DMS153 (cell line): ENCODE measurements at places on chromosomes 2 and 18.
A peak's percentile ranks its signal among the peaks of the same experiment; 100 is the strongest.

DNA sequence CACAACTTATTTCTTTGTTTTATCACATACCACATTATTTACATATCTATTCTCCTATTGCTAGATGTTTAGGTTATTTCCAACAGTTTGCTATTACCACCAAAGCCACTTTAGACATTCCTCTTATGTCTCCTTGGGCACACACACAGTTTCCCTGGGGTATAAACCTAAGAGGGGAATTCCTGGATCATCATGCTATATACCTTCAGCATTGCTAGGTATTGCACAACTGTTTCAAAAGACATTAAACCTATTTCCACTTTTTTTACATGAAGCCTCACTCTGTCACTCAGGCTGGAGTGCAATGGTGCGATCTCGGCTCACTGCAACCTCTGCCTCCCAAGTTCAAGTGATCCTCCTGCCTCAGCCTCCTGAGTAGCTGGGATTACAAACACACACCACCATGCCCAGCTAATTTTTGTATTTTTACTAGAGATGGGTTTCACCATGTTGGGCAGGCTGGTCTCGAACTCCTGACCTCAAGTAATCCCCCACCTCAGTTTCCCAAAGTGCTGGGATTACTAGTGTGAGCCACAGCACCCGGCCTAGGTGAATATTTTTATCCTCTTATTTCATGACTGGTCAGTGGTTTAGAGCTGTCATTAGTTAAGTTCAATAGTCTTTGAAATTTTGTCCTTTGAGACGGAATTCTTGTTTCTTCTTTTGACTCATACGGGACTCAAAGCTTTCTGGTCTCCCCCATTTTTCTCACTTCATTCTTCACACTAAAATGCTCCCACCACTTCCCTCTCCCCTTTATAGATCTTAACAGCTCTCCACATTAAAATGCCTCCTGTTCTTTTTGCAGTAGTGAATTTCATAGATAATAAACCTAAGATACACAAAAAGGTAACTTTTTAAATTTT lies 30.3 kb downstream of the SULT1C4 start:
- no peak for DNase-seq

GRCh38 chr2:186576614-186577013 lies 13.2 kb upstream of the ITGAV start:
- no peak for DNase-seq

- no peak for DNase-seq
These were observed 158.1 kb downstream of the DDX1 start for GRCh38 chr2:15749460-15750432.

DNA sequence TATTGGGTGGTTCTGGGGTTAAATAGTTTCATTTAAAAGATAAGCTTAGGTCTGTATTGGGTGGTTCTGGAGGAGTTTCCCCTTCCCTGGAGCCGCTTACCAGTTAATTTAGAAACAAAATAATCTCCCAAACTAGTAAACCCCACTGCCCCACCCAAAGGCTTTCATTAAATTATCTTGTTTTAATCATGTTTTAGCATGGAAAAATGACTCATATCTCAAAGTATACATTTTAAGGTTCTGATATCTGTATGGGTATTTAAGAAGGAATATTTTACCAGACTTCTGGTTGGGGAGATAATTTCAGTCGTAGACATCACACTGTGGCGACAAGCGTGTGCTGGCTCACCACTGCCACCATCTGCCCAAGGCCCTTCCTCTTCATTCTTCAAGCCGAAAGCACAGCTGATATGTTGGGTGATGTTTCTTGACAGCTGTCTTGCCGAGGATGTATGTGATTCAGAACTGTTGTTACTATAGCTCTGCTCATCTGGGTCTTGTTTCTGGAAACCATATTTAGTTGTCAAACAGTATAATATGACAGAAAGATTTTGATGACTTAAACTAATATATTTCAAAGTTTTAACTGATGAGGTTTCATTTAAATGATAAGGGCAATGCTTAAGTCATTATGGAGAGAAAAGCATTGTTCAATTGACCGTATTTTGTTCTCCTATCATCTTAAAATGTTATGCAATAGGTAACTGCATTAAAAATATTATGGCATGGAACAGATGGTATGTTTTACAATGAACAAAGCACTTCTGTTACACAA lies 5.1 kb downstream of the FIGLA start:
- DNase-seq = peak; percentile 7

DNA sequence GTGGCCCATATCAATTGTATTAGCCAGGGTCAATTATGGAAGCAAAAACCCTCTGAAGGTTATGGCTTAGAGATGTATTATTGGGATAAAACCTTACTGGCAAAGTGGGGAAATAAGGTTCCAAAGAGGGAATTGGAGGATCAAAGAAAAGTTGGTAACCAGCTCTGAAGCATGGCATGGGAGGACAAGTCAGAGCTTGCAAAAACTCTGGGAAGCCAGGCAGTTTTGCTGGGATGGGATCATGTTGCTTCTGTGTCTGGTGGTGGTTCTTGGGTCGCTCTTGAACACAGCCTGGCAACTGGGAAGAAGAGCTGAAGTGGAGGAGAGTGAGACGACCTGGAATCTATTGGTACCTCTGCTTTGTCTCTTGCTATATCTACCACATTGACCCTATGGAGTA lies 162.6 kb downstream of the PMAIP1 start:
- no peak for DNase-seq

DNA sequence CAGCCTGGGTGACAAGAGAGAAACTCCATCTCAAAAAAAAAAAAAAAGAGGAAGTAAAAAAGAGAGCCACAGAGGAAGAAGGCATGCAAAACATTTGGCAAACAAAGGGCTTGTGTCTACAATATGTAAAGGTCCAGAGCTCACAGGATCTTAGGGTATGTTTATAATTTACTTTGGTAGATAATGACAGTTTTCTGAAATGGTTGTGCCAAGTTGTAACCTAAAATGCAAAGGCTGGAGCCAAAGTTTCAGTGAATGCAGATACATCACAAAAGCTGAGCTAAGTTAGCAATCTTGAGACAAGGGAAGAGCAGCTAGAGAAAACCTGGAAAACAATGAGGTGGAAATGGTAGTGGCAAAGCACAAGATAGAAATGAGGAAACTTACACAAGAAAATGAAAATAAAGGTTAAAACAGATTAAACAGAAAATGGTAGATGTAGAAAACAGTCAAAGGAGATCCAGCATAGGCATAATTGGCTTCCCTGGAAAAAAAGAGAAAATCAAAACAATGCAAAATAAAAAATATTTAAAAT lies 77.5 kb upstream of the HK2 start:
- no peak for DNase-seq

DNA sequence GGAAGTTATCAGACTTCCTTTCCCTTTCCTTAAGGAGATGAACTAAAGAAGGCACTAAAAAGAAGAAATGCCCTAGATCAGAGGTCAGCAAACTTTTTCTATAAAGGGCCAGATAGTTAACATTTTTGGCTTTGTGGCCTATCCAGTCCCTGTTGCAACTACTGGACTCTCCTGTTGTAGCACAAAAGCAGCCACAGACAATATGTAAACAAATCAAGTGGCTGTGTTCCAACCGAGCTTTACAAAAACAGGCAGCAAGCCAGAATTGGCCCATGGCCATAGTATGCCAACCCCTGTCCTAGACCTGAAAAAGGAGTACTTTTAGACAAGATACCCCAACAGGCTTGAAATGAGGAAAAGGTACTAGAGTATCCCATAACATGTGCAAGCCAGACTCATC lies 10.9 kb downstream of the NHEJ1 start:
- peak; percentile 8 for DNase-seq

DNA sequence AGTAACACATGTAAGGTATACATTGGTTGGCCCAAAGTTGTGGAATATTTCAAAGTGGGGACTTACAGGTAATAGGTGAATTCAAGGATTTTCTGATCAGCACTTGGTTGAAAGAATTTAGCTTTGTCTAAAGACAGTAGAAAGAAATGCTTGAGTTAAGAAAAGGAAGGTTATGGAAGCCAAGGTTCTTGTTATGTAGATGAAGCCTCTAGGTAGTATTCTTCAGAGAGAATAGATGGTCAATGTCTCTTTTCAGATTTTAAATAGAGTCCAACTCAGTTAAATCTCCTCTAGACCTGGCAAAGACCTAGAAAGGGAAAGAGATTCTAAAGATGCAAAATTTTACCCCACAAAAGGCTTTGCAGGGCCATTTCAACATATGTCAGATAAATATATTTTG lies 157.4 kb downstream of the ANKRD30B start:
- no peak for DNase-seq

DNA sequence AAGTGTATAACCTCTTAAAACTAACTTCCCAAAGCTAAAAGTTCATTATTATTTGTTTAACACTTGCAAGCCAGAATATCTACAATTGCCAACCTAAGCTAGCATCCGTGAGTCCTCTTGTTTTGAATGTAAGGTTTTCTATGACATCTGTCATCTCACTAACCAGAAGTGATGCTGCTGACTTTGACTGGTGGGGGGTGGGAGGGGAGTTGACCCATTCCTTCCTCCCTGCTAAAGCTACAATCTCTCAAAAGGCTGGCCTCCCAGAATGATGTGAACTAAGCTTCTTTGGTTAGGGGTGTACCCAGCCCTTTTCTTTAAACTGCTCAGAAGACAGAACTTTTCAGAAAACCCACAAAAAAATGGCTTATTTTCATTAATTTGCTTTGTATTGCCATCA lies 280.6 kb downstream of the ZEB2 start:
- no peak for DNase-seq

- no peak for DNase-seq
These were observed 160.2 kb downstream of the TAF4B start for GRCh38 chr18:26386441-26386840.

DNA sequence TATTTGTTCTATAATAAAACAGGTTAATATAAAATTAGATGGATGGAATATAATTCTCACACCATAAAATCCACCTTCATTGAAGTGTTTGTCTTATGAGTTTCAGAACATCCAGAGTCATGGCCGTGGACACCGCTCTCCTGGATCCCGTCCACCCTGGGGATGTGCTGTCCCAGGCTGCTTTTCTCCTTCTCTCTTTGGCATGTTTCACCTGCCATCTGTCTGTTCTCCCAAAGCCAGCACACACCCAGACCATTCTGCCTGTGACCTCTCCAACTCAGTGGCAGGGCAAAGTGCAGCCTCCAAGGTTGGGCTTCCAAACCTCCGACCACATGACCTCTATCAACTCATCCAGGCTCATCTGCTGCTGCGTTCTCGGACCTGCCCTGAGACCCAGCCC lies 104.7 kb downstream of the MYT1L start:
- DNase-seq = no peak

- peak; percentile 25 for DNase-seq
These were observed 187.2 kb upstream of the FANCL start for GRCh38 chr2:58428096-58429013.

DNA sequence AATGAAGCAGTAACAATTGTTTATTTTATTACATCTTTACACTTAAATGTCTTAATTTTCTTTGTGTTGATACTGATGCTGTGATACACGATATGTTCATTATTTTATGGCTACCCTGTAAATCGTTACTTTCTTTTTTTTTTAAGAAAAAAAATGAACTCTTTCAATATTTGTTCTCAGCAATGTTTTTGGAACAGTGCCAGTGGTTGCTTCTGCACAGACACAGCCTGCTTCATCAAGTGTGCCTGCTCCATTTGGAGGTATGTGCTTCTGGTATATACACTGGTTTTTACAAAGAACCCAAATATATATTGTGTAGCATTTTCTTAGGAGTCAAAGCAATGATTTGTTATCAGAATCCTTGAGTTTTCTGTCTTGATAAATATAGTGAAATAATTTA lies 62.2 kb upstream of the SCYGR2 start:
- DNase-seq = no peak
